Vagina (tissue), 2 donors: ENCODE measurements at places on chromosomes 1 and 21.

DNA sequence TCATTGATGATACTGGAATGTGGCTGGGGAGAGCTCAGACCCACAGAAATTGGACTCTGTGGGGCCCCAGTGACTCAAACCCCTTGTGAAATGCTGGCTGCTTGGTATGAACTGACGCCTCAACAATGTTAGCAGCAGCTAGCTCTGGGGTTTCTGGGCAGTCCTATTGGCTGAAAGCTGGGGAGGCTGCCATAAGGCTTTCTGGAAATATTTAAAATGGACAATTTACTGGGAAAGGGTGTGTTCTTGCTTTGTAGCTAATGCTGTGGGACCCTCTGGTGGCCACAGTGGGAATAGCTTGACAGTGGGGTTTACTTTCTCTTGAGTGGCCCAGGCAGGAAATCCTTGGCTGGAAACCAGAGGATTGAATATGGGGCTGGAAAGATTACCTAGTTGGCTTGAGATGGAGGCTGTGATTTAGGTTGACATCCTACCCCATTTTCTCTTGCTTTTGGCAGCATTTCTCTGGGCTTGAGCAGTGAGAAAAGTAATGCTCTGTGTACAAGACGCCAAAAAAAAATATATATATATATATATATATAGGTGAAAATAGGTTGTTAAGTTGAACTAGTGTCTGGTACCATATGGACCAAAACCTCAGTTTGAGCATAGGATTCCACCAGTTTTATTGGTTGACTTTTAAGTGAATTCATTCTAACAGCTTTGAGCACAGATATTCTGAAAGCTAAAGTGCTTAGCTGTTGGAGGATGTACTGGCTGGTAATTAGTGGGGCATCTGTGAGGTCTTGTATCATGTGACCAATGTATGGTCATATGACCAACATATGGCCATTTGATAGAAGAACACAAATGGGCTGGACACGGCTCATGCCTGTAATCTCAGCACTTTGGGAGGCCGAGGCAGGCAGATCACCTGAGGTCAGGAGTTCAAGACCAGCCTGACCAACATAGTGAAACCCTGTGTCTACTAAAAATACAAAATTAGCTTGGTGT, 8.2 kb upstream of the S100A10 start:
- DNase-seq: no peak

DNA sequence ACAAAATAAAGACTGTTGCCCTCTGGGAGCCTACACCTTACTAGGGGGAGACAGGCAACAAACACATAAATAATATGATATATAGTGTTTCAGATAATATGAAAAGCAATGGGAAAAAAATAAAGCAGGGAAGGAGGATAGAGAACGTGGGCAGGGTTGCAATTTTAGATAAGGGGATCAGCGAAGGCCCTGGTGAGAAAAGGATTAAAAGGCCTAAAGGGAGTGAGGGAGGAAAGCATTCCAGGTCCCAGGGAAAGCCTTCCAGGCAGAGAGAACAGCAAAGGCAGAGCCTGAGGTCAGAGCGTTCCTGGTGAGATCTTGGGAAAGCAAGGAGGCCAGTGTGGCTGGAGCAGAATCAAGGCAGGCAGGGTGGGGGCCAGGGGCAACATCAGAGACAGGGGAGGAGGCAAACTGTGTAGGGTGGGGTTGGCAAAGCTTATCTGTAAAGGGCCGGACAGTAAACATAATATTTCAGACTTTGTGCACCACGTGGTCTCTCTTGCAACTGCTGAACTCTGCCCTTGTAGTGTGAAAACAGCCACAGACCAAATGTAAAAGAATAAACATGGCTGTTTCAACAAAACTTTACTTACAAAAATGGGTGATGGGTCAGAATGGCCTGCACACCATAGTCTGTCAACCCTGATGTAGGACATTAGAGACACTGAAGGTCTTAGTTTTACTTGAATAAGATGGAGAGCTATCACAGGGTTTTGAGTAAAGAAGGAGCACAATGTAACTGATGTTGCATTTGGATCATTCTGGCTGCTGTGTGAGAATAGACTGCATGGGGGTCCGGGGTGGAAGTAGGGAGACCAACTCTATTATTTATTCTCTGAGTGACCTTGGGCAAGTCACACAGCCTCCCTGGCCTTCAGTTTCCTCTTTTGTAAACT, 13.3 kb upstream of the CPT2 start:
- no peak for DNase-seq

DNA sequence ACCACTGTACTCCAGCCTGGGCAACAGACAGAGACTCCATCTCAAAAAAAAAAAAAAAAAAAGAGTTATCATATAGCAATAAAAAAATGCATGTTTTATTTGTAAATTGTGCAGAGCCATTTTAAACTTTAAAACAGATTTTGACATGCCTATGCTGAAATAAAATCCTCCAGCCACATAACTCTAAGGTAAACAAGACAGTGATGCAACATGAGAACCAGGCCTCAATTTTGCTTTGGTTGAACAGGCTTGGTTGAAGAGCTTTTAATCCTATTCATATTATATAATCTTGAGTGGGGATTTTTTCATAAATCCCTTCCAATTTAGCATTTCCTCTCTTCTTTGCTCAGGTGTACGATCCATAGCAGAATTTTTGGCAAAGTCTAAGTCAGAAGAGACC, 26.1 kb downstream of the ARMH1 start:
- no peak for DNase-seq

- DNase-seq: no peak
These were observed 1.2 kb downstream of the TUT4 start for GRCh38 chr1:52551507-52552235.

DNA sequence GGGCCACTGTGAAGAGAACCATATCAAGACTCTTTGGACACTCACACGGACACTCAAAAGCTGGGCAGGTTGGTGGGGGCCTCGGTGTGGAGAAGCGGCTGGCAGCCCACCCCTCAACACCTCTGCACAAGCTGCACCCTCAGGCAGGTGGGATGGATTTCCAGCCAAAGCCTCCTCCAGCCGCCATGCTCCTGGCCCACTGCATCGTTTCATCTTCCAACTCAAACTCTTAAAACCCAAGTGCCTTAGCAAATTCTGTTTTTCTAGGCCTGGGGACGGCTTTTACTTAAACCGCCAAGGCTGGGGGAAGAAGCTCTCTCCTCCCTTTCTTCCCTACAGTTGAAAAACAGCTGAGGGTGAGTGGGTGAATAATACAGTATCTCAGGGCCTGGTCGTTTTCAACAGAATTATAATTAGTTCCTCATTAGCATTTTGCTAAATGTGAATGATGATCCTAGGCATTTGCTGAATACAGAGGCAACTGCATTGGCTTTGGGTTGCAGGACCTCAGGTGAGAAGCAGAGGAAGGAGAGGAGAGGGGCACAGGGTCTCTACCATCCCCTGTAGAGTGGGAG, 36.3 kb upstream of the TDRD10 start:
- no peak for DNase-seq

DNA sequence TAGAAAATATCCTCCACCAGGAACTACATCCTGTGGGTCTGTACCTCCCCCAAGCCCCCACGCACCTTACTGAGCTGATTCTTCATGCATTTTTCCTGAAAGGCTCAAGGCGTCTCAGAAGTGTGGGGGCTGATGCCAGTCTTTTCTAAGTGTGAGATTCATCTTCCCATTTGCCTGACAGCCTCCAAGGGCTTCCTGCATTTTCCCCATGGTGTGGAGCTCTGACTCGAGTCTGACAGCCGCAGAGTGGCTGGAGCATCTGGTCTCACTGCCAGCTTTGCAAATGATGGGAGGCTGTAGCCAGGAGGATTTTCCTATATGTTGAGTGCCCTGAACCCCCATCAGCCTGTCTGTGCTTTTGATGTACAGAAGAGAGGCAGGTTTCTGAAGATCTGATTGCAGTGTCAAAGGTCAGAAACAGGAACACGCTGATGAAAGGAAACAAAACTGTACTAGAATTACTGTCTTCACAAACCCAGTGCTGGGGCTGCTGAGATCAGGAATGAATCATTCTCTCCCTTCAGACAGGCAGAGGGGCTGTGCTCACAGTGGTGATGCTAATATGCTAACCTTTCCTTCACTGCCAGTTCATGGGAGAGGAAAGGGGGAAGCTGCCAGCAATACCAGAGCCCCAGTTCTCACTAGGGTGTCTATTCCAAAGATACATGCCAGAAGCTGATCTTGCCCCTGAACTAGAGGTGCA, 201.5 kb upstream of the C1orf174 start:
- no peak for DNase-seq

- no peak for DNase-seq
These were observed 3.2 kb downstream of the DENND1B start for GRCh38 chr1:197771904-197772556.

DNA sequence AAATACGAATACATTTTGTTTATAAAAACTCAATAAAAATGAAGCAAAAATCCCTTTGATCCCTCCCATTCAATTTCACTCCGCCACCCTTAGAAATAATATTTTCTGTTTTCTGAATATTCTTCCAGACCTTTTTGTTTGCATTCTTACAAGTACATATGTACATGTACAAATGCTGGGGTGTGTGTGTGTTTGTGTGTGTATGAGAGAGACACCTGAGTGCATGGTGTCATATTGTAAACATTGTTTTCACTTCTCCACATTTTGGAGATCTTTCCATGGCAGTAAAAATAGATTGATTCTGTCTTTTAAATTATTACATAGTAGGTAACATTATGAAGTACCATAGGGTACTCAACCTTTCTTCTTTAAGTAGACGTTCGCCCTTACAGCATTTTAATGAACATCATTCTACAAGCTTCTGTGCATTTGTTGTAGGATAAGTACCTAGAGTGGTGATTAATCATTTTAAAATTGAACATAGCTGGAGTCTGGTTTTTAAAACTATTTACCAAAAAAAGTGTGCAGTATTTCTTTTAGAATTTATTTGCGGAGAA, 1.3 kb upstream of the MPC2 start:
- no peak for DNase-seq

GRCh38 chr1:242033447-242033846, 34.5 kb upstream of the MAP1LC3C start:
- DNase-seq: no peak

DNA sequence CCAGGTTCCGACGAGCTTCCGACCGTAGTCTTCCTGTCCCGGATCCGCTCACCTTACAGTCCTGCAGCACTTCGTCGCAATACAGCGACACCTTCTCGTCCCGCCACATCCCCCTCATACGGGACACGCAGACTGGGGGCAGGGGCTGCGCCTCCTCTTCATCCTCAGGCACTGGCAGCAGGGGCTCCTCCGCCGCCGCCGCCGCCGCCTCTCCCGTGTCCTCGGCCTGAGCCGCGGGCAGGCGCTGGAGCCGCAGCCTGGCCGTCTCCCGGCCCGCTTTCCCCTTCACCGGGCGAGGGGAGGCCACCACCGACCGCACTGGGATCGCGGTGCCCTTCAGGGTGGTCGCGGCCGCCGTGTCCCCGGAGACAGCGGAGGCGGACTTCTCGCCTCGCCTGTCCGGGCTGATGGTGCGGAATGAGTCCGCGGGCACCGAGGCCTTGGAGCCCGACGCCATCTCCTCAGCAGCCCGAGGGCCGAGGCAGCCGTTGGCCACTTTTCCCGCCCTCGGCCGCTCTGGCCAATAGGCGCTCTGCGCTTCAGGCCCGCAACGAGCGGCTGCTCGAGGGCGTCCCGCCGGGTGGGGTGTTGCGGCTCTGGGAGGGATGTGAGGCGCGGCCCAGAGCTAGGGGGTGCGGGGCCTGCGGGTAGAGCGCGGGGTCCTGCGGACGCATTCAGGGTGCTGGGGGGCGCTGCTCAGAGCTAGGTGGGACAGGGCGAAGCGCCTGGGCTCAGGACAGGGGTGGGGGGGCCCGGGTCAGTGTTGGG, at the start of gene SHCBP1L:
Gene SHCBP1L (minus strand): TSS at position 490 of the 768 bp plus-strand sequence. CDS start 33 bp downstream, at position 457.
- no peak for DNase-seq

DNA sequence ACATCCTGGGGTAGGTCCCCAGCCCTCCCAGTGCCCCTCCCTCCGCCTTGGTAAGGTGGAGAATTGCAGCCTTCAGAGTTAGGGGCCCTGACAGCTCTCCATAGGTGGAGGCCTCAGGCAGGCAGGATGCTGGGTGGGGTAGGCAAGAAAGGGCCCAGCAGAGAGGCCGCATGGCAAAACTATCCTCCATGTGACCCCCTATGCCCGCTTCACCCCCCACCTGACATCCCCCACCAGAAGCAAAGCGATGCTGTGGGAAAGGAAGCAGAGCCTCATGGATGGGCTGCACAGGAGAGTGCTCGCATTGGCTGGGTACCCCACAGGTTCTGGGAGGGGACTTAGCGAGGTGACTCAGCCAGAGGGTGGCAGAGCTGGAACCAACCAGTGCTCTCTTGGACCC, 1.6 kb downstream of the S100A9 start:
- peak; percentile 91 for DNase-seq

- DNase-seq: no peak
These were observed 76.4 kb downstream of the GLUL start for GRCh38 chr1:182315167-182315556.

DNA sequence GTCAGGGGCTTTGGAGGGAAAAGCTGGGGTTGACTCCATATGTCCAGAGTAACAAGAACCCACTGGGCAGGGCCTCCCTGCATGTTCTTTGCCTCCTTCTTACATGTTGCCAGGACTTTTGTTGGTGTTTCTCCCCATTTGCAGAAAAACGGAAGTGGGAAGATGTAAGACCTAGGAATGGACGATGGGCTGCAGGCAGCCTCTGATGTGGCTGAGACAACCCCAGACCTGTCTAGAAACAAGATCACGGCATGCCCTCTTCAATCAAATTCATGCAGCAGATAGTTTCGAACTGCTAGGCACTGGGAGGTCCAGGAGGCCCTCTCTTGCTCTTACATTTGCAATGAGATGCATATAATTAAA, 3.4 kb downstream of the FAM43B start:
- DNase-seq: no peak

DNA sequence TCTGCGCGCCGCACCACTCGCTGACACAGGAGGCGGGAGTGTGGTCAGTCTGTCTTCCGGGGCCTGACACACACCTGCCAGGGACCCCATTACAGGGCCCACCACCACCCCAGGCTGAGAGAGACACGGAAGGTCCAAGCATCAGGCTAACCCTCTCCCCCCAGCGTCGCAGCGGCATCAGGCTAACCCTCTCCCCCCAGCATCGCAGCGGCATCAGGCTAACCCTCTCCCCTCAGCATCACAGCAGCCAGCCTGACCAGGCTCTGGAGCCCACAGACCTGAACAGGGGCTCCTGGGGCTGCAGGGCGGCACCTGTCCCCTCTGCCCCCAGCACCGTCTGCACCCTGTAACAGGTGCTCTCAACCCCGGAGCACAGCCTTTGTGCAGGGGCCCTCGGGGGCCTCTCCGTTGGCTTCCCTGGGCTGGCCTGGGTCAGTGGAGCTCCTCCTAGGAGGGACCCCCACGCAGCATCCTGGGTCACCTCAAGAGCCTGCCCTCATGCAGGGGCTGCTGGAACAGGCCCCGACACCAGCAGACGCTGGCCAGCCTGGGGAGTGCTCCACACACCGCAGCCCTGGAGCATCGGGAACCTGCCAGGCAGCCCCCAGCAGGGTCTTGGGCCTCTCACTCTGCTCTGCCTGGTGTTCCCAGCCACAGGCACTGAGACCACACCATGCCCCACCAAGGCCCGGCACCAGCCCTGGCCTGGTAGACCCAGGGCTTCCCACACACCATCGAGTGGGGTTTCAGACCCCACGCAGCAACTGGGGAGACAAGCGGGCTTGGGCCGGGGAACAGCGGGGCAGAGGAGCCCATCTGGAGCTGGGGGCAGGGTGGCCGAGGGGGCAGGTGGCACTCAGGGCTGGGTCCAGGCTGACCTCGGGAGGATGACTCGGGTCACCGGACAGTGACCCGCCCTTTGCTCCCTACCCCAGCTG, 67.0 kb downstream of the MEGF6 start:
- no peak for DNase-seq
